Activated T-helper 1 cell treated with anti-CD3 and anti-CD28 coated beads, Interleukin-12 subunit alpha, Interleukin-12 subunit beta, Interleukin-2, Interleukin-4 antibody, amounts not matched to agents 30 ng/mL and 10 ng/mL and 1 ng/mL, durations not matched to agents 14 hours and 24 hours and 36 hours (primary cell): ENCODE measurements at places on chromosomes 11 and 22. TPM values are rescaled to one million over a fixed set of nuclear protein-coding genes. Genes with fewer than 3 reads are reported as not detected.

DNA sequence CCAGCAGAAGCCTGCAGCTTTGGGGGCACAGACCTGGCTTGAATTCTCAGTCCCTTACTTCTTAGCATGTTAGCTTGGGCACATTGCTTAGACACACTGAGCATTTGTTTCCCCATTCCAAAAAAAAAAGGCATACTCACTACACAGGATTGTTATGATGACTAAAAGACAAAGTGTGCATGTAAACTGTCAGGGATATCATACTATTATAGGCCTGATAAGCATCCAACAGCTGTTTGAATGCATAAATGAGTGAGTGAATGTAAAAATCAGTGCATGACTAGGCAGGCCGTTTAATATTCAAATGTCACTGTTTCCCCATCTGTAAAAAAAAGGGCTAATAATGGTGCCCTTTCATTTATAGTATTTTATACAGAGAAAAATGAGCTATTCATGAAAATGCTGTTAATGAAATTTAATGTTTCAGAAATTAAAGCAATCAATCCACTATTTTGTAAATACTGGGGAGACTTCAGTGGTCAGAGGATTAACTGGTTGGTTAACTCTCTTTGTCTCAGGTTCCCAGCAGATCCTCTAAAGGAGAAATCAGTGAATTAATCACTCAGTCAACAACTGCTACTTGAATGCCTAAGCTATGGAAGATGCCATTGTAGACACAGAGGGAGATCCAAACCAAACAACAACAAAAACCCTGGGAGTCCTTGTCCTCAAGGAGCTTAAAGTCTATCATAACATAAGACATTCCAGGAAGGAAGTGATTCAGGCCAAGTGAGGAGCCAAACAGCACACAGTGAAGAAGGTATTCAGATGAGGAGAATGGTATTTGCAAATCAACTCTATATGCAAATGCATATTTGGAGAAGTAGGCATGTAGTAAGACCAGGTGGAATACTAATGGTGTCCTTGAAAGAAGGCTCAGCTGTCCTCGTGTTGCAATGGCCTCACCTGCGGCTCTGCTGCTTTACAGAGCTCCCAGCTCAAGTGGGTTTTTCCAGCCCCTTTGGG is 26.8 kb downstream of the BARX2 start:
- DNase-seq: no peak

GRCh38 chr11:130383344-130384211 is 44.8 kb downstream of the ADAMTS8 start:
- no peak for DNase-seq

LYVE1 gene
- total RNA-seq: not detected in 2 replicates

TPBGL gene
- 0.34 and 0.47 TPM in 2 replicates for total RNA-seq

GRCh38 chr22:22812031-22812905 is 75.3 kb upstream of the IGLL5 start:
- no peak for DNase-seq

DNA sequence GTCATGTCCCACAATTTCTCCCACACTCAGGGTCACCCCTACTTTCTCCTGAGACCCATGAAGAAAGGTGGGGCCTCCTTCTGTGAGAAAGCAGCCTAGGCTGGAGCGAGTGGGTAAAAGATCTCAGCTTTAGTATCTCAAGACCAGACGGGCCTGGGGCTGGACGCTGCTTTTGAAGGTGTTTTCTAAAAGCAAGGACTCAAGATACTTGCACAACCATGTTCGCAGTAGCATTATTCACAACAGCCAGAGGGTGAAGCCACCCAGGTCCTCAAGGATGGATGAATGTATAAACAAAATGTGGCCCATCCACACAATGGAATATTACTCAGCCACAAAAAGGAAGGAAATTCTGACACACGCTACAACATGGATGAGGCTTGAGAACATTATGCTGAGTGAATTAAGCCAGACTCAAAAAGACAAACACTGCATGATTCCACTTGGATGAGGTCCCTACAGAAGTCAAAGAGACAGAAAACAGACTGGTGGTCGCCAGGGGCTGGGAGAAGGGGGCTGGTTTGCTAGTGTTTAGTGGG is 10.6 kb downstream of the SHANK2 start:
- no peak for DNase-seq

CDC42BPG gene
- total RNA-seq: 0.29 and 0.44 TPM in 2 replicates

GRCh38 chr11:77249427-77249826 is 52.1 kb downstream of the GDPD4 start:
- DNase-seq: no peak

- DNase-seq: no peak
These were observed 56.1 kb downstream of the HSD17B12 start for GRCh38 chr11:43736502-43737200.

- DNase-seq: no peak
These were observed 45.3 kb upstream of the ARHGAP32 start for GRCh38 chr11:129237456-129237855.

PRG2 gene
- not detected in 2 replicates for total RNA-seq

DNA sequence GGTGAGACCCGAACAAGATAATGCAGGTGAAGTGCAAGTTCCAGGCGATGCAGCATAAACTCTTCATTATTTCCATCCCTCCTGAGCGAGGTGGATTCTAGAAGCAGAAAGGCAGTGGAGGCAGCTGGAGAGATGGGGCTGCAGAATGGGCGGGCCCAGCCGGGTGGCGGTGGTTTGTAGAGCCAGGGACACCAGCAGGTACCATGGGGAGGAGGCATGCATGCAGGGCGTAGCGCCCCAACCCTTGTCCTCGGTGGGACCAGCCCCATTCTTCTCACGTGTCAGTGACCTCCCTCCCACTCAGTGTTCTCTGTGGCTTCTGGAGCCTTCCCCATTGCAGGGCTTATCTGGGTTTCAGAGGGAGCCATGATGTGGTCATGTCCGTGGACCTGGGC is 38.0 kb downstream of the MPPED1 start:
- no peak for DNase-seq

DNA sequence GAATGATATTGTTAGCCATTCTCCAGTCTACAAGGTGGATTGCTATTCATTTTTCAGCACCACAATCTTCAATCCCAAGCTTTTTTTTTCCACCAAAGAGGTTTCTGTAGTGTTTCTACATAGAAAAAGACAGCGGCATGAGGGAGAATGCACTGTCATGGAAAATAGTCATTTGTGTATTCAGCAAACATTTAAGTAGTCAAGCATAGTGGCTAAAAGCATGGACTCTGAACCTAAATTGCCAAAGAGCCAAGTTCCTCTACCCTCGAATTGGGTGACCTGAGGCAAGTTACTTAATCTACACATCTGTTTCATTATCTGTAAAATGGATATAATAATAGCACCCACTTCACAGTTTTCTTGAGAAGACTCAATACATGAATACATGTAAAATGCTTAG is 14.2 kb downstream of the GAS2 start:
- DNase-seq: no peak

NOL12 gene
- 67.8 and 70.0 TPM in 2 replicates for total RNA-seq

DNA sequence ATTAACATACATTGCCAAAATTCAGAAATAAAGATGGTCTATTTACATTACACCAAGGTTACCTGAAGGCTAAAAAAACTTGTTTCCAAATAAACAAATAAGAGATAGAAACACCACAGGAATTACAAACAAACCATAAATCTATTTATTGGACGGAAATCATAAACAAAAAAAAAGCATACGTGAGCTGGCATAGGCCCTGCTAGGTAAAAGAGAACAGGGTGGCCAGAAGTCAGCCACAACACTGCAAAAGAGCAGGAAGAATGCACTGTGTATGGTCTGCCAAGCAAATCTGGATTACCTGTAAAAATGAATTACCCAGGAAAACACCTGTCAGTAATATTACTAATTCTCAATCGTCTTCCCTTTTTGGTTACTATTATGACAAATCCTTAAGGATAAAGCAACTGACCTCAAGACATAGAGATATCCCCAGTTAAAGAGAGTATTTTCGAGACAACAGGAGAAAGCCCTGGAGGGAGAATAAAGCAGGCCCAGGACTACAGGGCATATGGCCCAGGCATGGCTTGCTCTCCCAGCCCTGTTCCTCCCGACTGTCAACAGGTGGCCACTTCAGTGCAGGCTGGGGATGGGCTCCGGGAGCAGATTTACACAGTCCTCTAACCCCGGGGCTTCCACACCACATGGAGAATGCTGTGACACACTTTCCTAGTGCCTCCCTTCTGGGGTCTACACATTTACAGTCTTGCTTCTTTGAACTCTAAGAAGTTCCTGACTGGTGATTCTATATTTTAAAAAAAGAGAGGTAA is 18.0 kb downstream of the PPP2R1B start:
- DNase-seq: no peak

EXPH5 gene
- 0.56 and 0.65 TPM in 2 replicates for total RNA-seq

PPFIBP2 gene
- total RNA-seq: 0.62 and 2.9 TPM in 2 replicates

DNA sequence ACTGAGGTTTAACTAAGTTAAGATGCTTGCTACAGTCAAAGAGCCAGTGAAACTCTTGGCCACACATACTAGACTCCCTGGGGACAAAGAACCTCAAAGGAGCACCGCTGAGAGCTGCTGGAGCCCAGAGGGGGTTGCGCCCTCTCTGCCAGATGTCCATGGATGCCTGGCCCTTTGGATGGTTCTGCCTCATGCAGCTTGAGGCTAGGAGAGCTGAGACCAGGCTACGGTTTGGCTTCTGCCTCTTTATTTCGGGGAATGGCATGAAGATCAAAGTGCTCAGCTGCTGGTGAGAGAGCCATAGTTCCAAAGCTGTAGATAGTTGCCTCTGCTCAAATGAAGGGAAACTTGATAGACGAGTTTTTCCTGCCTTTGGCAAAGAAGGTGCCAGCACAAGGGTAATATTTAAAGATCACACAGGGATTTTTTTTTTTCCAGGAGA is 43.0 kb downstream of the RASSF10 start:
- no peak for DNase-seq

- DNase-seq: no peak
These were observed 55.6 kb downstream of the OPCML start for GRCh38 chr11:133476570-133477250.

CRYAB gene
- not detected in 2 replicates for total RNA-seq

DNA sequence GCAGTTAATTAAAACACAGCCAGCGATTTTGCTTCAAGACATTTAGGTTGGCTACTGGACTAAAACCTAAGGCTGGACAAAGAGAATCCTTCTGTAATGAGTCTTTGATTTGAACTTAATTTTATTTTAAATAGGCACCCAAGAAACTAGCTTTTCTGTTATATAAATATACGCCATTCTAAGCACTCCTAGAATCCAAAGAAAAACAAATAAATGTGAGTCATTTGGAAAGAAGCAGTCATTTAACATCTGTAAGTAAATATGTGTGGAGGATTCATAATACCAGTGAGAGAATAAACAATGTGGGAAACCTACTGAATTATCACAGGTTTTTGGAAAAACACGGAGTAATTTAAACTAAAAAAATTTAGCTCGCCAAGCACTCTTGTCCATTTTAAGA is 1.2 kb upstream of the TECTA start:
- DNase-seq: no peak

DNA sequence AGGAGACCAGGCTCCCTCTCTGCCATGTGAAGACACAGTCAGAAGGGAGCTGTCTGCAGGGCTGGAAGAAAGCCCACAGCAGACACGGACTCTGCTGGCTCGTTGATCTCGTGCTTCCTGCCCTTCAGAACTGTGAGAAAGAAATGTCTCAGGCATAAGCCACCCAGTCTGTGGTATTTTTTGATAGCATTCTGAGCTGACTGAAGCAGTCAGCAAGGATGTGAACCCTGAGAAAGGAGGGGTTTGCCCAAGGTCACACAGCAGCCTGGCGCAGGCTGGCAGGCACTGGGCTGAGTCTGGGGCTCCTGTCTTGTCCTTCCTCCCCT is 255.1 kb upstream of the B3GAT1 start:
- no peak for DNase-seq
